ENCODE measurements at places on chromosomes 5 and 9. TPM values are rescaled to one million over a fixed set of nuclear protein-coding genes. Genes with fewer than 3 reads are reported as not detected.

DNA sequence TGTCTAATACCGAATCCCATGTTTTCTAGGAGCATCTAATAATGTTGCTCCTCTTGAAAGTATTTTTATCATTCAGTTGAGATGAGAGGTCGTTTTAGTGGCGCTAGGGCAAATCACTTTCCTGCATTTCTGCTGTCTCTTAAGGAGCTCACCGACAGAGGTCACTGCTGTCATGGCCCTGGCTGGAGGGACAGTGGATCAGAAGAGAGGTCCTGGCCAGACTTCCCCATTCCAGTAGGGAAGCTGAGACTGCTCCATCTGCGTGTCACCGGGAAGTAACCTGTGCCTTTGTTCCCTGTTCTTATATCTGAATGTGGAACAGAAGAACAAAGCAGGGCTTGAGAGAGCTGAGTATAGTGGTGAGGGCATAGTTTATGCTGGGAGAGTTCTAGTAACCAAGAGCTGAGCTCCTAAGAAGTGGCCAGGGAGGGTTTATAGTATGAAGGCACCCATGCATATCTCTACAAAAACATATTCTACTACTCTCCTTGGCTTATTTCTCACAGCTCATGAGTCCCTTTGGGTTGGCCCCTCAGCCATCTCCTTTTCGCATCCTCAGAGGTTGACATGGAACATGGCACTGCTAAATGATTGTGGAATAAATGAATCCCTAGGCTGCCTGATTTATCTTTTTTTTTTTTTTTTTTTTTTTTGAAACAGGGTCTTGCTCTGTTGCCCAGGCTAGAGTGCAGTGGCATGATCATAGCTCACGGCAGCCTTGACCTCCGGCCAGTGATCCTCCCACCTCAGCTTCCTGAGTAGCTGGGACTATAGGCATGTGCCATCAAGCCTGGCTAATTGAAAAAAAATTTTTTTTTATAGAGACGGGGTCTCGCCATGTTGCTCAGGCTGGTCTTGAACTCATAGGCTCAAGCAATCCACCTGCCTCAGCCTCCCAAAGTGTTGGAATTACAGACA lies 27.2 kb downstream of the ATP6V0E1 start:
- DNase-seq: no peak

Gene SLC6A3
- 0.09 TPM for total RNA-seq

- DNase-seq: no peak
Measured at GRCh38 chr5:9928326-9928725, 298.2 kb upstream of the TAS2R1 start.

- peak; percentile 83 for DNase-seq
Measured at GRCh38 chr5:431001-431710, 11.8 kb upstream of the EXOC3 start.

DNA sequence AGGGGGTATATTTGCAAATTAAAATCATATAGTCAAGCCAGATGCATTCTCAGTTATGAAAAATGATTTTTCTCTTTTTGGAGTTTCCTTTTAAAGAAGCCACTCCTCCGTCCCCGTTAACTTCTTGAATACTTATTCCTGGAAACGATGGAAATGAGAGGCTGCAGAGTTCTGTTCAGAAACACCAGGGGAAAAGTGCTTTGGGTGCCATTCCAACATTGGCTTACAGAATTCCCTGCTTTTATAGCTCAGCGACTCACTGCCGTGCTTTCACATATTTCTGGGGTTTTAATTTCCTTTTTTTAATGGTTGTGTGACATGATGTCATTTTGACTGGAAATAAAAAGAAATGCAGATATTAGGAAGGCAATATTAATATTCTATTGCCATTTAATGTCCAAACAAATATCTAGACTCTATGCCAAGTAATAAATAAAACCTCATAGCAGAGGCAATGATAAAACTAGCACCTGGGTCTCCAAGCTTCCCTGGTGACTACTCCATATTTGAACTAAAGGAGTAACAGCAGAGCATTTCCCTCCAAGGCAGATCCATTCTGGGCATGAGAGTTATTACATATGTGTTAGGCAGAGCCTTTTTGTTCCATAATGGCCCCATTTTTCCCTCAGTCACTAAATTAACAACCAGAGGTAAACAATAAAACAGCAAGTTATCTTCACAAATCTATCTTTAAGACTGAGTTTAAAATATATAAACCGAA lies 363.4 kb downstream of the EBF1 start:
- DNase-seq: no peak

GRCh38 chr5:56327809-56328208 lies 94.7 kb upstream of the ANKRD55 start:
- no peak for DNase-seq

GRCh38 chr9:100637787-100638186 lies 59.9 kb downstream of the CAVIN4 start:
- DNase-seq: no peak

DNA sequence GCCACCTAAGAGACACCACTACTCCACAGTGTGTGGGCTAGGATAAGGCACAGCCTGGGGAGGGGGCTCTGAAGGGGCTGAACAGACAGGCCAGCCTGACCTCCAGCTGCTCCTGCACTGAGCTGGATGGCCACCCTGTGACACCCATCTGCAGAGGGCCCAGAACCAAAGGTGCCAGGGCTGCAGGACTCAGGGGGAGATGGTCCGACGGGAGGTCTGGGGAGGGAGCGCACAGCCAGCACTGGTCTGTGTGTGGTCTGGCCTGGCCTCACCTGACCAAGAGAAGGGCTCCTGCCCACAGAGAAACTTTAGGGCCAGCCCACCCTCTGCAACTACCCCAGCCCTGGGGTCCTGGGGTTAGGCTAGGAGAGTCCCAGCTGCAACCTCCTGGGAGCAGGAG lies 789 bp downstream of the LTC4S start:
- peak; percentile 79 for DNase-seq

Gene KLHL9
- 27.8 TPM for total RNA-seq

GRCh38 chr5:1068204-1068894 lies 43.5 kb downstream of the SLC12A7 start:
- DNase-seq: no peak

Gene SLC6A7
- not detected for total RNA-seq

DNA sequence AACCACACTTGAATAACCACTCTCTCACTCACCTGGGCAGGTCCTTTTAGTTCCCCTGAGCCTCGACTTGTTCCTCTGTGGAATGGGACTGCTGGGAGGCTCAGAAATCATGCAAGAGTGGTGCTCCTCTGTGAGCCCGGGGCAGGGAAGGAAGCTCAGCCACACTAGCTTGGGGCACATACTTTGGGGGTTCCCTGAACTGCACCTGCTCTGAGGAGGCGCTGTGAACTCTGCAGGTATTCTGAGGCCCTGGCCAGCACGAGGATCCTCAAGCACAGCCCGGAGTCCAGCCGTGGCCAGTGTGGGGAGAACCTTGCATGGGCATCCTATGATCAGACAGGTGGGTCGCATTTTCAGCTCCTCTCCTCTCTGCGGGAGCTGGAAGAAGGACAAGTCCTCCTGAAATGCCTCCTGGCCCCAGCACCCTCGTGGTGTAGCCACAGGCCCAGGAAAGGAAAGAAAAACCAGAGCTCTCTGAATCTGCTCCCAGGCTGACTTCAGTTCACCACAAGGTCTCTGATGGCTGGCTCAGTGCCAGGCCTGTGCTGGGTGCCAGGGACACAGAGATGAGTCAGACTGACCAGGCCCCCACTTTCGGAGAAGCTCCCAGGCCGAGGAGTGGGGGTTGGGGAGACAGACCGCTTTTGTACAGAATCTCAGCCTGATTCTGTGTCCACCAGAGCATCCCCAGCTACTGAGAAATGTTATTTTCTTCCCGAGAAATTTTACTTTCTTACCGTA lies 11.9 kb downstream of the GLIPR2 start:
- DNase-seq: peak; percentile 92

DNA sequence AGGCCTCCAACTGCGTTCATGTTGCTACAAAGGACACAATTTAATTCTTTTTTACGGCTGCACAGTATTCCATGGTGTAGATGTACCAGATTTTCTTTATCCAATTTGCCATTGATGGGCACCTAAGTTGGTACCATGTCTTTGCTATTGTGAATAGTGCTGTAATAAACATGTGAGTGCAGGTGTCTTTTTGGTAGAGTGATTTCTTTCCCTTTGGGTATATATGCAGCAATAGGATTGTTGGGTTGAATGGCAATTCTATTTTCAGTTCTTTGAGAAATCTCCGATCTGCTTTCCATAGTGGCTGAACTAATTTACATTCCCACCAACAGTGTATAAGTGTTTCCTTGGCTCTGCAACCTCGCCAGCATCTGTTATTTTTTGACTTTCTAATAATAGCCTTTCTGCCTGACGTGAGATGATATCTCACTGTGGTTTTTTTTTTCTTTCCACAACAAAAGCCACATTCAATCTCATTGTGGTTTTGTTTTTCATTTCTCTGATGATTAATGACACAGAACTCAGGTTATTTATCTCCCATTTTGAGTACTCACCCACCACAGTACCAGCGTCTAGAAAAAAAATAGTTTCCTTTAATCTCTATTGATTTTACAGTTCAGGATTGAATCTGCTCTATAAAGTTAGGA lies 21.9 kb downstream of the ARRDC3 start:
- DNase-seq: no peak

- DNase-seq: no peak
Measured at GRCh38 chr5:133675376-133676154, 63.2 kb upstream of the FSTL4 start.

Gene RELL2
- total RNA-seq: 11.9 TPM

Gene FOXD4
- 1.7 TPM for total RNA-seq

DNA sequence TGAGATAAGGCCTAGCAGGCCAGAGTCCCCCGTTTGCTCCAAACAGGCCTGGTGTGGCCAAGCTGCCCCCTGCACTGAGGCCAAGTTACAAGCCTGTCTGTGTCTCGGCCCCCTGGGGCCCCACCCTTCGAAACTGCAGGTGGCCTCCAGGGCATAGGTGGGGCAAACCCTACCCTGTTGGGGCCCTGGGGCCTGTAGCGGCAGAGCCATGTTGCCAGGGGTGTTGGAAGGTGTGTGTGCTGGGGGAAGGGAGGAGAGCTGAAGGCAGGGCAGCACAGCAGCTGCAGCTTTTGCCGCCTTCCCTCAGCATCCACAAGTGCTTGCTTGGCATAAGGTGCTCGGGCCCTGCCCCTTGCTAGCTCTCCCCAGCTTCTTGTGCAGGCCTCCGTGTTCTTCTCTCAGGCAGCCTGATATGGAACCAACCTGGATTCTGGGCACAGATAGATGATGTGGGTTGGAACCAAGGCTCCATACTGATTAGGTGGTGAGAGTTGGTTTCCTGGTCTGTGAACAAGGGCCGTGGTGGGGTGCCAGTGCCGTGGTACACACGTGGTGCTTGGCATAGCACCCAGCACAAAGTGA lies 12.7 kb downstream of the IRF1 start:
- DNase-seq: peak; percentile 82

- DNase-seq: peak; percentile 80
Measured at GRCh38 chr5:179558932-179559283, 8.6 kb downstream of the RUFY1 start.

DNA sequence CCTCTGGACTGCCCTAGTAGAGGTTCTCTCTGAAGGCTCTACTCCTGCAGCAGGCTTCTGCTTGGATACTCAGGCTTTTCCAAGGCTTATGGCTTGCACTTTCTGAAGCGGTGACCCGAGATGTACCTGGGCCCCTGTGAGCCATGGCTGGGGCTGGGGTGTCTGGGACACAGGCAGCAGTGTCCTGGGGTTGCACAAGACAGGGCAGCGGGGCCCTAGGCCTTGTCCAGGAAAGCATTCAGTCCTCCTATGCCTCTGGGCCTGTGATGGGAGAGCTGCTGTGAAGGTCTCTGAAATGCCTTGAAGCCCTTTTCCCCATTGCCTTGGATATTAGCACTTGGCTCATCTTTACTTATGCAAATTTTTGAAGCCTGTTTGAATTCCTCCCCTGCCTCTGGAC lies 192.2 kb downstream of the YTHDC2 start:
- DNase-seq: no peak

Gene CAVIN4
- total RNA-seq: 0.14 TPM

GRCh38 chr9:135818718-135819475 lies 88.4 kb downstream of the CAMSAP1 start:
- DNase-seq: no peak

DNA sequence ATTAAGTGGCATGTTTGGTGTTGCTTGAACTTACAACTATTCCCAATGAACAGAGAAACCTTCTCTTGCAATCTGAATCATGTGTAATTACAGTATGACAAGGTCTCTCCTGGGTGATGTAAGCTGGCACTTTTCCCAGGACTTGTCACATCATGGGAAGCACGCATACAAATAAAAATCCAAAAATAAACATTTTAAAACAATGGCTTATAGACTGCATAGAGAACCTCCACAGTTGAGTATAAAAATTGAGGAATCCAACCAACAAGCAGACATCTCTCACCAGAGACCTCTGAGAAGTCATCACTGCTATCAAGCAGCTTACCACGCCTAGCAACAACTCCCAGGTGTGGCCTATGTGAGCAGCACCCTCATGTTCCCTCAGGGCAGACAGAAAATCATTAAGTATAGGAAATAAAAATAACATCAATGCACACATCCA lies 3.9 kb downstream of the MLLT3 start:
- DNase-seq: no peak

DNA sequence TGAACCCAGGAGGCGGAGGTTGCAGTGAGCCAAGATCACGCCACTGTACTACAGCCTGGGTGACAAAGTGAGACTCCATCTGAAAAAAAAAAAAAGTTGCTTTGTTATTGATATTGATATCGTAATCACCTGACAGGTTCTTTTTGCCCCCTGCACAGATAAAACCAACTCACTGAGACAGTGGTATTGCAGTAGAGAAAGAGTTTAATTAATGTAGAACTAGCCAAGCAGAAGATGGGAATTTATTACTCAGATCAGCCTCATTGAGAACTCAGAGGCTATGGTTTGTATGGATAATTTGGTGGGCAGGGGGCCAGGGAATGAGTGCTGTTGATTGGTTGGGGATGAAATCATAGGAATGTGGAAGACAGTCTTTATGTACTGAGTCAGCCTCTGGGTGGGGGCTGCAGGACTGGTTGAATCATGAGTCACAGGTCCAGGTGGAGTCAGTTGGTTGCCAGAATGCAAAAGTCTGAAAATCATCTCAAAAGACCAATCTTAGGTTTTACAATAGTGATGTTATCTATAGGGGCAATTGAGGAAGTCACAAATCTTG lies 35.8 kb upstream of the MEGF10 start:
- DNase-seq: no peak

Gene HTR1A
- total RNA-seq: not detected

DNA sequence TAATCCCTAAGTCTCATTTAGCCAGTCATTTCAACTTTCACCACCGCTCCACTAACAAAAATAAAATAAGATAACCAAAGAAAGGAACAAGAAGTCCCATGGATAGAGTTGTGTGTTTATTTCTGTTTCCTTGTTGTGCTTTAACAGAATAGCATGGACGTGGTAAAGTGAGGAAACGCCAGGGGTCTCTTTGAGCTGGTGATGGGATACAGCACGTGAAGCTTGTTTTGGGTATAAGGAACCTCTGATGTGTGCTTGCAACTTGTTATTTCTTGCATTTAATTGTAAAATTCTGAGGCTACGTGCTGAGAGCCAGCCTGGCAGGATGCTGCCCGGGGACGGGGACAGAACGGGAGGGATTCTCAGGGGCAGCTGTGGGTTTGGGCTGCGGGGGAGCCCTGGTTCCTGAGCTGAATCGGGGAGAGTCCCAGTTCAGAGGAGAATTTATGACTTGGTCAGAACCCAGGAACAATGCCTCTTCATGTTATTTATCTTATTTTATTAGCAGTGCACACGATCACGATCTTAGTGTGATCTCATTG lies 63.4 kb downstream of the ANKRD33B start:
- no peak for DNase-seq

Gene NFIL3
- total RNA-seq: 19.0 TPM

- DNase-seq: no peak
Measured at GRCh38 chr5:4384649-4385048, 755.5 kb upstream of the ADAMTS16 start.

- no peak for DNase-seq
Measured at GRCh38 chr5:42570966-42571960, 148.0 kb downstream of the GHR start.
